ENCODE measurements at places on chromosomes 4 and X.

GRCh38 chr4:127586922-127587571 is 45.7 kb upstream of the INTU start:
- no peak for DNase-seq

DNA sequence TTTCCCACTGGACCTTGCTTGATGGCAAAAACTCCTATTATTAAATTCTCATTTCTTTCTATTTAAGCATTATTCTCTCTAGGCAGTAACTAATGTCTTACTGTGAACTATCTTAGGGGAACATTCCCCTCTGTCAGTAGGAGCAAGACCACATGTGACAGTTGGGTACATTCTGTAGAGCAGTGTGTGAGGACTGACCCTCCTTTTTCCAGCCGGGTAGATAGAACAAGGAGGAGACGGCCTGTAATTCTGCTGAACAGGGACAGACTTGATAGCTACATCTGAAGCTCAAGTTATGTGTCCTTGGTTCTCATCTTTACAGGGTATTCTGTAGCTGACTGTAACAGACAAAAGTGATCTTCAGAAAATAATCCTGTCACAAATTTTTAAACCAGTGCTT is 43.3 kb downstream of the FNIP2 start:
- DNase-seq, result no peak

DNA sequence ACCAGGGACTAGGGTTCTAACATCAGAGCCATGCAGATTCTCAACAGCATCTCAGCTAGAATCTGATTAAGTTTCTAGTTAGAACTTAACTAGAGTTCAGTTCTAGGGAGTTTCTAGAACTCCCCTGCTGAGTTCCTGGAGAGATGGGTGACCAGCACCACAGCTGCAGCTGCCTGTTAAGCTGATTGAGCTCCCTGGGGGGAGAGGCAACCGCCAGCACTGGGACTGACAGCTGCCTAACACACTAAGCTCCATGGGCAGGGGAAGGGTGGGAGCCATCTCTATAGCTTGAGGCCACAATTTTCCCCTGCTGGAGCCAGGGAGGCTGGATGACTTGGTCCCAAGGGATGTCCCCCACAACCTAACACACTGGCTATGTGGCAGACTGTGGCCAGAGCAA is 84.2 kb downstream of the CHIC1 start:
- no peak for DNase-seq

DNA sequence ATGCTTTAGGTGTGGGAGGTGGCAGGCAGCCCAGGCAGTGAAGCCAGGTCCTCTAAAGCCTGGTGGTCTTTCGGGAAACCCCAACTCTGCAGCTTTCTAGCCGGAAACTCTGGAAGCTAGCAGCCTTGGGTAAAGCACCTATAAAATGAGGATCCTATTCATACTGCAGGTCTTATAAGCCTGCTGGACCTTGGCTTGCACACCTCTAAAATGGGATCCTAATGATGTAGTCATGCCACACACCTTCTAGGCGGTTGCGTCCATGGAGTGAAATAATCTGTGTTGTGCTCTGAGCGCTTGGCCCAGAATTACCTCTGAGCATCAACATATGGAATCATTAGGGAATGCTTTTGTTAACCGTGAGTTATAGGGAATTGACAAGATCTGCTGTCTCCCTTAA is 36.0 kb upstream of the STS start:
- DNase-seq, result no peak

DNA sequence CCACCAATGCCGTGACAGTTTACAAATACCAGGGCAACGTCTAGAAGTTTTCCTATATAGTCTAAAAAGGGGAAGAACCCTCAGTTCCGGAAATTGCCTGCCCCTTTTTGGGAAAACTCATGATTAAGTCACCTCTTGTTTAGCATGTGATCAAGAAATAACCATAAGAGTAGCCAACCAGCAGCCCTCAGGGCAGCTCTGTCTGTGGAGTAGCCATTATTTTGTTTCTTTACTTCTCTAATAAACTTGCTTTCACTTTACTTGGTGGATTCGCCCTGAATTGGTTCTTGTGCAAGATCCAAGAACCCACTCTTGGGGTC is 20.0 kb upstream of the HOPX start:
- DNase-seq, result no peak

- DNase-seq, result no peak
These were observed 77.8 kb upstream of the SLC4A4 start for GRCh38 chr4:71261001-71261400.

DNA sequence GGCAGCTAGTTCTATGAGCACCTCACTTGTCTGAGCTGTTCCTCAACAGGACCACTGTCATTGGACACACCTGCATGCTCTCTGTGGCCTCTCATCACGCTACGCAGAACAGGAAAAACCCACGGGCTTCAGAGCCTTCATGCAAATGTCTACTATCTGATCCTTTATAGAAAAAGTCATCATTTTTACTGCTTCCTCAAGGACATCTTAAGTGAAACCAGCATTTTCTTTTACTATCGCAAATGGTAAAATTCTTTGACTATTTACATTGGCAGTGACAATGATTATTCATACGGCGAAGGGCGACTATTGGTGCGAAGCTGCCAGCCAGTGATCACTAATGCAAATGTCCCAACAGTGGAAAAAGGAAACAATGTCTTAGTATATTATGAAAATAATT is 147.0 kb downstream of the AFAP1 start:
- no peak for DNase-seq

GRCh38 chrX:51155157-51155556 is 177.5 kb upstream of the NUDT10 start:
- DNase-seq, result no peak

Data from stimulated activated CD4-positive, alpha-beta T cell treated with anti-CD3 and anti-CD28 coated beads, Interleukin-12 subunit alpha, Interleukin-12 subunit beta, amount 100 ng/mL, for 24 hours (primary cell).